ENCODE measurements at places on chromosomes 3 and 15. TPM values are rescaled to one million over a fixed set of nuclear protein-coding genes. Genes with fewer than 3 reads are reported as not detected.

CDC25A gene
- total RNA-seq, result 10.6 TPM

SLC27A2 gene
- total RNA-seq, result not detected

CCR8 gene
- total RNA-seq, result not detected

NOX5 gene
- total RNA-seq, result not detected

P2RY12 gene
- not detected for total RNA-seq

PLA2G4E gene
- total RNA-seq, result not detected

EPHB1 gene
- 0.36 TPM for total RNA-seq

KLHL40 gene
- not detected for total RNA-seq

LYZL4 gene
- total RNA-seq, result not detected

NRROS gene
- total RNA-seq, result not detected

MME gene
- total RNA-seq, result 19.4 TPM

CLDN18 gene
- not detected for total RNA-seq

ZNF774 gene
- total RNA-seq, result 1.1 TPM

ALDH1A3 gene
- total RNA-seq, result 5.0 TPM

SLC24A5 gene
- total RNA-seq, result not detected

GABRA5 gene
- total RNA-seq, result 8.3 TPM

ZSCAN29 gene
- total RNA-seq, result 9.4 TPM

LRRC34 gene
- 1.1 TPM for total RNA-seq

GASK1A gene
- total RNA-seq, result 0.18 TPM

C3orf49 gene
- not detected for total RNA-seq

STAB1 gene
- total RNA-seq, result not detected

ARNT2 gene
- 14.7 TPM for total RNA-seq

GXYLT2 gene
- 11.4 TPM for total RNA-seq

GOLGA8N gene
- 0.83 TPM for total RNA-seq

DVL3 gene
- 24.2 TPM for total RNA-seq

ZKSCAN7 gene
- 4.7 TPM for total RNA-seq

MINAR1 gene
- total RNA-seq, result 1.6 TPM

CD200R1 gene
- under 0.01 TPM for total RNA-seq

Data from IMR-90 (cell line).